ENCODE measurements at places on chromosomes 2 and 18. TPM values are rescaled to one million over a fixed set of nuclear protein-coding genes. Genes with fewer than 3 reads are reported as not detected.

- DNase-seq = no peak
These were observed 1.3 kb downstream of the TMEM17 start for GRCh38 chr2:62504657-62505056.

DNA sequence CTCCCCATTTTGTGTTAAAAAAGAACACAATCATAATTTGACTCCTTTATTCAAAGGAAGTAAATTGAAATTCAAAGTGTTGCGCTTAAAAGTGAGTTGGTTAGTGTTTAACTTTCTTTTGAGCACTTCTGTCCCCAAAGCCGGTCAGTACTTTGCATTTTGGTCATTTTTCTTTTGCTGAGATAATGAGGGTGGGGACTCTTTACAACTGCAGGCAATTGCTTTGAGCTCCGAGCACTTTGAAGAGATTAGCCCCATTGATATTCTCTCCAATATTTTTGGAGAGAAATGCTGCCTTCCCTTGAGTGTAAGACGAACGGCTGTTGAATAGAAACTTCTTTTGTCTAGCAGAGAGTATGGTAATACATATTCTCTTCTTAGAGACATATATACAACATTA is 241.6 kb upstream of the VWC2L start:
- DNase-seq = no peak

- no peak for DNase-seq
These were observed 9.6 kb downstream of the CFAP221 start for GRCh38 chr2:119553687-119554344.

GRCh38 chr18:36349552-36349951 is 52.0 kb downstream of the FHOD3 start:
- no peak for DNase-seq

GRCh38 chr2:232438951-232439757 is 16.8 kb upstream of the ALPI start:
- no peak for DNase-seq

DNA sequence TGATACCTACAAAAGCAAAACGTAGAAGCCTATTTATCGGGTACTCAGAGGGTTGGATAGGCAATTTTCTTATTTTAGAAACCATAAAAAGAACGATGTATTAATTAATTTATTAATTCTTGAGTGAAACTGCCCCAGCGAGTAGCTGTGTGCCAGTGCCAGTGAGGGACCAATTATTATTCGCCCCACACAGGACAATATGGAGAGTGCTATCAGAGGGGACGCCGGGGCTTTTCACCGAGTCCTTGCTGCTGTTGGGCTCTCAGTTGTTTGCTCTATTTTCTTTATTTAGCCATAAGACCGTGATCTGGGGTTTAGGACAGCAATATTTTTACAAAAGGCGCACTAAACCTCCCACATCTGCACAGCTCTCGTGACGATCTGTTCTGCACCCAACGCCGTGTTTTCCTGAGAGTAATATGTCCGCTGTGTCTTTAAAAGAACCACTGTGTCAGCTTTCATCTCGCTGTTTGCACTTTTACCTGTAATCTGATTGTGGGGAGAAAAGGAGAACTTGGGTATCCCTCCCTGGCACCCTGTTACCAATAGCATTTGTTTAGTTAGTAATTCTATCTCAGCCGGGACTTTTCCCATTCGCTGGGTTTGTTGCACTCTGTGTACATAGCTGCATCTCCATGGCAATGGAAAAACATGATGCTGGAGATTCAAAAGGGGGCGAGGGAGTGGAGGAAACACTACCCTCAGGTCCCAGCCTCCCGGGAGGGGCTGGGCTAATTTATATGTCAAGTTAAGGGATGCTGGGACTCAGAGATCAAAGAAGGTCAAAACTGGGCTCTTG is 30.1 kb upstream of the ZNF516 start:
- DNase-seq = no peak

- no peak for DNase-seq
These were observed 157.9 kb downstream of the ARL4C start for GRCh38 chr2:234339011-234339410.

GRCh38 chr2:15555760-15556193 is 5.4 kb downstream of the NBAS start:
- no peak for DNase-seq

DNA sequence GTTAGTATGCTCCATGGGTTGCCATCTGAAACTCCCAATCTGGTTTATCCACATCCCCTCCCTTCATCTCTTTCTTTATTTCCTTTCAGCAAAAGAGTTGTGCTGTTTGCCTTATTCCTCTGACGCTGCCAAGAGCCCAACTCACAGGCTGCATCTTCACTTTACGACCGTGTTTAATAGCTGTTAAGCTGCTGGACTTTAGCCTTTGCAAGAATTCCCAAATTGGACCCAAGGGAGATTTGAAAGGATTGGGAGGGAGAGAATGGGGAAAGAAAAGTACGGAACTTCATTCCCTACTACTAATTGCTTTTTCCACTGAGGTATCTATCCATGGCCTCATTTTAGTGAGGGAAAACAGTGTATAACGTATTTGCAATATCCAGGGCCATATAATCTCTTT is 263.4 kb upstream of the MEIS1 start:
- DNase-seq = no peak

DNA sequence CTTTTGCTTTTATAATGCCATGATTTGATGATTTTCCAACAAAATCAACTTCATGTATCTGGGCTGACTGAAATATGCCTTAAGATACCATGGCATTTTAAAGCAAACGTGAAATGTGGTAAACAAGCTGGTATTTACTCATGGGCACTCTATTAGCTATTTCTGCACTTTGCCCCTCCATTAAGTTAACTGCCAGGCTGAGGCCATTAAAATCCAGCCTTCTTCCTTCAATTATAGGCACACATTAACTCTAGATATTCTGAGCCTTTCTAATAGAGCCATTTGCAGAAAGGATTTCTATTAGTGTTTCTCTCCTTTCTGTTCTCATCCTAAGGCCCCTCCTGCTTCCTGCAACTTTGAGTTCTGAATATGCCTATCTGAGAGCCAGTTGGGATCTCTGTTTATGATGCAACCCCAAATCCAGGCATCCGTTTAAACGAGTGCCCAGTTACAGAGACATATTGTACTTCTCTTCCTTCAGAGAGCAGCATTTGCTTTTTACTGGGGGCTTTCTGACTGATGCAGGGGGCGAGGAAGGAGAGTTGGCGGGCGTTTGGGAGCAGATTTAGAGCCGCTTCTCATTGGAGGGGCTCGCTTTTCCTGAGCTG is 1.6 kb upstream of the KCNJ3 start:
- DNase-seq = no peak

GRCh38 chr2:206641226-206641625 is 1.1 kb upstream of the FAM237A start:
- DNase-seq = no peak

GRCh38 chr18:58338141-58338540 is 290.8 kb downstream of the ALPK2 start:
- DNase-seq = no peak

- DNase-seq = no peak
These were observed 522.0 kb upstream of the FAM98A start for GRCh38 chr2:34121076-34121475.

- peak; percentile 43 for DNase-seq
These were observed 49.0 kb downstream of the SETBP1 start for GRCh38 chr18:44729631-44730101.

DNA sequence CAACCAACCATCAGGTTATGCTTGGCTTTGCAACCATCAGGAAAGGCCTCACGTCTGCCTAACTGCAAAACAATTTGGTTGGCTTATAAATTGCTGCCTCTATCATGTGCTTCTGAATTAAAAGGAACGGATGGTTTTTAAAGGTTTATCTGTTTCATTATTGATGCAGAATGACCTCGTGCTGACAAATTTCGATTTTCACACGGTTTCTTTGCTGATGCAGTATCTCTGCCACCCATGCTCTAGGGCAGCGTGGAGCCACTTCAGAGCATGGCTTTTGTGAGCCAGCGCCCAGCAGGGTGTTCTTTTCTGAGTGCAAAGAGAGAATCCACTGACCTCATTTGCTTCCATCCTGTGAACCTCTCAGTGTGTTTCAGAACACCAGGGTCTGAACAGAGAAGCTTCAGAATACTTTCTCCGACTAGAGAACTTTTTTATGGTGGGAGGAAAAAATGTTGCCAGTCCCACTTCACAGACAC is 143.1 kb upstream of the L3MBTL4 start:
- no peak for DNase-seq

DNA sequence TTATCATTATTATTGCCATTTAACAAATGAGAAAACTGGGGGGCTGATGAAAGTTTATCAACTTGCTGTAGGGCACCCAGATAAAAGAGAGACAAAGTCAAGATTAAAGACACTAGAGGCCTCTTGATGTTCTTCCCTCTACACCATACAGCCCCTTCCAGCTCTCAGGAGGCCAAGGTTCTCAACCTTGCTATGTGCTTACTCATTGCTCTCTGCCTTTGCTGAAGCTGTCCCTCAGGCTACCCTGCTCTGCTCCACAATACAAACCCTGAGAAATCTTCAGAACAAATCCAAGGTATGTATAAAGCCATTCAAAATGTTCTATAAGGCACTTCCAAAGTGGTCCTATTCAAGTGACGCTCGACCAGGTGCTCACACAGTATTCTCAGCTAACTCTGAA is 329.9 kb upstream of the TNP1 start:
- no peak for DNase-seq

DNA sequence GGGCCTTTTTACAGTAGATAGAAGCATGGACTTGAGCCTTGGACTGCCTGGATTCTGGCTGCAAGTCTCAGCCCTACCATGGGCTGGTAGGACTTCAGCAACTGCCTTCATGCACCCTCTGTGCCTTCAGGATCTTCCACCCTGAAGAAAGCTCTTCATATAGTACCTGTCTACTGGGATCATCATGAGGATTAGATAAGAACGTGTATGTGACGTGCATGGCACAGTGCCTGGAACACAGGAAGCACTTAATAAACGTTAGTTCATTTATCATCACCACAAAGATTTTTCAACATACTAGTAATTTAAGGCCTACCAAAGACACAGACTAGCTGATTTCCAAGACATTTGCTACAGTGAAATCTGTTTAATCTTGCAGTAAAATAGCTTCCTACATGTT is 53.2 kb upstream of the ITM2C start:
- DNase-seq = no peak

DNA sequence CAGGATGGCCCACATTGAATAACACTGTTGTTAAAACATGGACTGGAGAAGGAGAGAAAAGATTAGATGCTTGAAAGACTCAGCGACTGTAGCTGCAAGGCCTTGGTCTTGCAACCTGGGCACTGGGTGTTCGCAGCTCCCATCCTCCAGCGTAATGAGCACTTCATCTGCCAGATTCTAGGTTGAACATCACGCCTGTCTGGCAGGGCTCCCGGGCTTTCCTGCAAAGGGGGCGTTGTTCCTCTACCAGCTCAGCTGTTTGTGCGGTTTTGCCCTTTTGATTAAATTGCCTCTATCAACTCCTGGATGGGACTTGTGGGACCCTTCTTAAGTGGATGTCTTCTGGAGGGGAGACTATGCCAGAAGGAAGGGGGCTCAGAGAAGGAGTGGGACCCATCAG is 215.4 kb downstream of the KLHL29 start:
- no peak for DNase-seq

DNA sequence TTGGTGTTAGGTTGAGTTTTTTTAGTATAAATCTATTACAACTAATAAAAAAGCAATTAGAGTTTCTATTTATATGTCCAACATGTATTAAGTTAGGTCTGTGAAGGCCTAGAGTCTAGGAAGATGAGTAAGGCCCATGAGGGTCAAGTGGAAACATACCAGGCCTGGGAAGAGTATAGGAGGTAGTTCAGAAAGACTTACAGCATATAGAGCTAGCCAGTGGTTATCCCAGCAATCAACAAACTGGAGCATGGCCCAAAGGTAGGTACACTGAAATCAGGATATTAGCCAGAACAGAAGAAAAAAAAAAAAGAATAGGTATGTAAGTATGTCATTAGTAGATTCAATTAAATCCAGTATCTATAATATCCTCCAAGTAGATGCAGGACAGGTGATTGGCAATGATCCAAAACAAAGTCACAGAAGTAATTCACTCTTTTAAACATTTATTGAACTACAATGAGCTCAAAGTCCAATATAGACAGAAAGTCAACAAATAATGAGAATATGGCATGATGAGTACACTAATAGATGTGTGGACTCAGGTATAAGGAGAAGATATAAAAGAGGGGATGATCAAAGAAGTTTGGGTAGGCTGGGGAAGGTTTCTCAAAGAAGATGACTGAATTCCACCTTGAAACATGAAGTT is 70.3 kb downstream of the IKZF2 start:
- DNase-seq = no peak

- DNase-seq = no peak
These were observed 173.3 kb upstream of the PIEZO2 start for GRCh38 chr18:11322716-11323115.

- DNase-seq = no peak
These were observed 346.6 kb downstream of the CBLN2 start for GRCh38 chr18:72197591-72197990.

- no peak for DNase-seq
These were observed 322.3 kb downstream of the FSIP2 start for GRCh38 chr2:186060744-186061440.

DNA sequence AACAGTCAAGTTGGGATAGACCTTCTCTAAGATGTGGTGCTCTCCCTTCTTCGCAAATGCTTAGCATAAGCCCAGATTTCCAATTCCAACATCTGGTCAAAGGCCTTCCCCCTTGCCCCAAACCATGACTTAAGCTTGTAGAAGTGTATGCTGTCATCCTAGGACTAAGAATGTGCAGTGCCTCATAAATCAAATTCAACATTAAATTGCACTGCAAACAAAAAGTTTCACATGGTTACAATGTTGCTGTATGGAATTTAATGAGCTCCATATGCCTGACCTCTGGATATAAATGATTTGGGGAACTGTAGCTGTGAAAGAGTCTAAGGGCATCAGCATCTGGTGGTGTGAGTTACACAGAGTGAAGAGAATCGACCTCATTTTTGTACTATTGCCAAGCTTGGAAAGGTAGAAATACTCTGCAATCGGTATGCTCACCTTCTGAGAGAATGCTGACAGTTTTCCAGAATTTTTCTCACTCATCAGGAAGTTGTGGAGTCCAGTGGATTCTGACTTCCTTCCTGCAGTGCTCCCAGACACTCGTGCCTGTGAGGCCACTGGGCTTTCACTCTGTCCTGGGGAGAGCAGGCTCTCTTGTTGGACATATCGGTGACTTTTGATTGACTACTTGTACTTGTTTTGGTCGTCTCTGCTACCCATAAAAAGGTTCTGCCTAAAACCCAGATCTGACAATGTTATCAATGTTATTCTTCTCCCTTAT is 40.6 kb downstream of the FASTKD2 start:
- DNase-seq = no peak

The DSG3 gene
- 3.7 TPM for total RNA-seq

The CARF gene
- 8.2 TPM for total RNA-seq

The IGFBP5 gene
- 56.8 TPM for total RNA-seq

The VAMP5 gene
- total RNA-seq = 6.5 TPM

The LYPD6B gene
- total RNA-seq = 2.0 TPM

The NEU2 gene
- not detected for total RNA-seq

The DQX1 gene
- 62.0 TPM for total RNA-seq

The UGT1A6 gene
- total RNA-seq = not detected

The RAX gene
- total RNA-seq = not detected

The CHPF gene
- total RNA-seq = 90.4 TPM

The OLA1 gene
- 52.8 TPM for total RNA-seq

The RPL31 gene
- 627 TPM for total RNA-seq

The PTH2R gene
- total RNA-seq = not detected

The ZNF24 gene
- 28.3 TPM for total RNA-seq
